ENCODE measurements at places on chromosomes 5 and 9.
A peak's percentile ranks its signal among the peaks of the same experiment; 100 is the strongest.

GRCh38 chr5:180313677-180314505 lies 22.0 kb upstream of the MAPK9 start:
- peak; percentile 90 for DNase-seq

GRCh38 chr9:16039988-16040761 lies 487.3 kb downstream of the CCDC171 start:
- DNase-seq = no peak

- DNase-seq = no peak
These were observed 165.1 kb downstream of the CAAP1 start for GRCh38 chr9:26727471-26727870.

- no peak for DNase-seq
These were observed 3.6 kb downstream of the ERGIC1 start for GRCh38 chr5:172837640-172838039.

DNA sequence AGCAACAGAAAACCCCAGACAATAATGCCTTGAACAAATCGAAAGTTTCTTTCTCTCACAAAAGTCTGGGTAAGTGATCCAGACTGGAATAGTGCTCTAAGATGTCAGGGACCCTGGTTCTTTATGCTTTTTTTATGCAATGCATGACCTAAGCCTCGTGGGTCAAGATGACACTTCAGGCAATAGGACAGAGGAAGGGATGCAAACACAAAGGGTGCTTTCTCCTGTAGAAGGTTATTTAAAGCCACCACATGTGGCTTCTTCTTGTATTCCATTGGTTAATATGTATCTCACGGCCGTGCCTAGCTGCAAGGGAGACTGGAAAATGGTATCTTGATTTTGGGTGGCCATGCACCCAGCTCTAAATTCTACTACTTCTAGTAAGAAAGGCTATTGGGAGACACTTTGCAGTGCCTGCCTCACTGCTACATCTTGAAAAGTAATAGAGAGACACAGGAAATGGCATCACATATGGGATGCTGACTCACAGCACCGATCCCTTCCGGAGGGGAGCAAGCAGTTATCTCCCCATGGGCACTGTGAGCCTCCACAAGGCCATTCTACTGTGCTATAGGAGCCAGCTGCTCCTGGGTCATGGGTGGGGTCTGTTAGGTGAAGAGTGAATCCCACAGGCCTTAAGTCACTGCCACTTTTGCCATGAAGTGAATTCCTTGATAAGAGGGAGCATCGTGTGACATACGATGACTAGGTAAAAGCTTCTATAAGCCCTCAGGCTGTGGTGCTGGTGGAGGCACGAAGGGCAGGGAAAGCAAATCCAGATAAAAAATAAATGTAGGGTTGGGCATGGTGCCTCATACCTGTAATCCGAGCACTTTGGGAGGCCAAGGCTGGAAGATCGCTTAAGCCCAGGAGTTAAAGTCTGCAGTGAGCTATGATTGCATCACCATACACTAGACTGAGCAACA lies 32.5 kb upstream of the RAB14 start:
- DNase-seq = no peak

DNA sequence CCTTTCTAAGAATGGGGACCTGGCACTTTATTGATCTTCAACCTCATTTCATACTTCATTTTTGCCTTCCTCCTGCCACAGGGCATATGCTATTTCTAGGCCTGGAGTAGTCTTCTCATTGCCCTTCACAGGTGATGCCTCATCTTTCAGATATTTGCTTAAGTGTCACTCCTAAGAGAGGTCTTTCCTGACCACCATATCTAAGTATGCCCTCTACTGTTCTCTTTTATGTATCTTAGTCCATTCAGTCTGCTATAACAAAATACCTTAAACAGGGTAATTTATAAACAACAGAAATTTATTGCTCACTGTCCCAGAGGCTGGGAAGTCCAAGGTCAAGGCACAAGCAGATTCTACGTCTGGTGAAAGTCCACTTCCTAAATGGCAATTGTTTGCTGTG lies 99.1 kb downstream of the ADAMTS6 start:
- no peak for DNase-seq

- DNase-seq = no peak
These were observed 47.2 kb upstream of the DAB2IP start for GRCh38 chr9:121604242-121604641.

Measured in erythroblast (primary cell).